Stimulated activated CD4-positive, alpha-beta T cell treated with anti-CD3 and anti-CD28 coated beads, TNF-alpha, amount 100 ng/mL, for 1 hour (primary cell): ENCODE measurements at places on chromosomes 2 and 18.

DNA sequence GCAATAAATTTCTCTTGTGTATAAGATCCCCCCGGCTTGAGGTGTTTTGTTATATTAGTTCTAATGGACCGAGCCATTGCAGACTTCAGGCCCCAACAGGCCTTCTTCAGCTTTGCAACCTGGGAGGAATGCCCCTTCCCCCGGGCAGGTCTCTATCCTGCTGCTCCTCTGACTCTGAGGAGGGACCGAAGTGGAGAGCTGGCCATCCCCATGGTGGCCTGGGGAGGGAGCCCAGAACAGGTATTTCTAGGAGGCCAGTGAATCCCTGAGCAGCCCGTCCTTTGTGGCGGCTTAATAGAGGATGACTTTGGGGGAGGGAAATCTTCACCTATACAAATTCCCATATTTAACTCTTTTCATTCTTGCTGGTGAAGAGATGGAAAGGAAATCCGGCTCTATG lies 715.8 kb upstream of the SOX11 start:
- DNase-seq, result no peak

DNA sequence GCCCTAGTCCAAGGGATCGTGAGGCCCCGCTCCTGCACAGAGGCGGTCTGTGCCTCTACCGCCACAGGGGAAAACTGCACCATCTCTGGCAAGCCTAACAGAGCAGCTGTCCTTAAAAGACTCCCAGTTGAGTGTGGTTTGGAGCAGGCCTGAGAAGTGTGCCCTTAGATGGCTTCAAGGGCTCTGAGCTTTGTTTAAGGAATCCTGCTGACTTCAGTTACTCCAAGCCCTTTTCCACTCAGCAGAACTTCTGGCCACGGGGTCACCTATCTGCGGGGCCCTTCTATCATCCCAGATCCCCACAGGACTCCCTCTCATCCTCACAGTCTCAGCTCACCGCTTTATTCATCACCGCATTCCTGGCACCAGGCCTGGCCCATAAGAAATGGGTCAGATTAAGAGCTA lies 131.5 kb downstream of the CCDC74A start:
- DNase-seq, result no peak

- DNase-seq, result no peak
Measured at GRCh38 chr18:79744625-79745024, 53.1 kb upstream of the KCNG2 start.

- DNase-seq, result no peak
Measured at GRCh38 chr2:138699421-138699820, 80.8 kb downstream of the NXPH2 start.
